ENCODE measurements at places on chromosomes 6 and 20.

GRCh38 chr20:4999788-5000187 lies 1.5 kb downstream of the SLC23A2 start:
- no peaks in the 10 kb centered on the region for H3K27me3 ChIP-seq
- H3K4me1 ChIP-seq, result peaks cover 7% of the 10 kb centered on the region
- H3K27ac ChIP-seq, result peak overlapping the region; percentile 90
- H3K36me3 ChIP-seq, result no peaks in the 10 kb centered on the region

DNA sequence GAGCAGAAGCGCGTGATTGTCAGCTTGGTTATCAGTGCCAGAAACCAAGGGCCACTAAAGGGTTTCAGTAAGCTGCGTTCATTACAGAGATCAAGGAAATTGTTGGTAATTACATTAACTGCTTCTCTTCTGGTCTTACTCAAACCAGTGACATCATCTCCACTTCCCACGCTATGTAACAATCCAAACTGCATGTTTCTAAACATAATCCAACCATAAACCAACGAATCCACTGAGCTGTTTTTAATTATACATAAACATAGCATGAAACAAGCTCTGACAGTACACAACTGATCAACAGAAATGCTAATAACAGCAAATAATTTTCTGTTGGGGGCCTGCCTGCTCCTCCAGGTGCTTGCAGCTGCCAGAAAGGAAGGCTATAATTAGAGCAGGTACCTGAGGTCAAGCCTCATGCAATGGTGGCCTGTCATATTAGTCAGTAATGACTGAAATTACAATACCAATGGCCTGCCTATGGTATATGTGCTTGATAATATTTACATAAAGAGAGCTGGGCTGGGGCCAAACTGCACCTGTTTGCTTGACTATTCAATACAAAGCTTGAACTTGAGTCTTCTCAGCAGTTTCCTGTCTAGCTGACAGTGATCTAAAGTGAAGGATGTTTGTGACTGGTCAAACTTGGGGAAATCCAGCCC lies 40.1 kb downstream of the ILRUN start:
- peaks cover 13% of the 10 kb centered on the region for H3K36me3 ChIP-seq
- H3K4me3 ChIP-seq, result peak overlapping the region; percentile 15
- DNase-seq, result no peak

DNA sequence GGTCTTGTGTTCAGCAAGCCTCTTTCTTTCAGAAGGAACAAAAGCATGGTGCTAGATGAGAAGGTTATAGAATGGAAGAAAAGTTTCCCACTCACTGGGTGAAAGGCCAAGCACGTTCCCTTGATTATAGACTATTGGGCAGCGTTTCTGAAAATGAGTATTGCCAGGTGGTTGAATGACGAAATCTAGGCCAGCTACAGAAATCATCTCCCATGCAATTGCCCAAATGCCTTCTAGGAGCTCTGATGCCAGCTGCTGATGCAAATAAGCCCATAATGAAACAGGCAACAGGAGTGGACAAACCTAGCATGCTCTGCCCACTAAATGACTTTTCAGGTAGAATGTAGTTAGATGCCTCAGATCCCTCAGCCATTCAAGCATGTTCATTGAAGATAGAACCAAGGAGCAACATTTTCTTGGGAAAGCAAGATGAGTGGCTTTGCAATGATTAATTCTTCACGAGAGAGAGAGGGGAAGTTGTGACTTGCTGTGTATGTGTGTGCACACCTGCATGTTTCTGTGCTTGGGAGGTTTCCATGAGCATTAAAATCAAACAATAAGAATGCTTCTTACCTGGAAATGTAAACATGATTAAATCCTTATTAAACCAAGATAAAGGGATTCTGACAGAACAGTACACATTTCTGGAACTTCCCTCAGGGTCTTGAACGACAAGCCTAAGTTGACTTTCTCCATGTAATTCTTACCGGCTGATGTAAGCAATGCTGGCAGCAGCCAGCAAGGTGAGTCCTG lies 43.6 kb downstream of the ADTRP start:
- H3K4me1 ChIP-seq, result no peaks in the 10 kb centered on the region
- no peak overlapping the region for H3K4me3 ChIP-seq
- H3K36me3 ChIP-seq, result no peaks in the 10 kb centered on the region
- DNase-seq, result no peak
- H3K27ac ChIP-seq, result no peak overlapping the region

DNA sequence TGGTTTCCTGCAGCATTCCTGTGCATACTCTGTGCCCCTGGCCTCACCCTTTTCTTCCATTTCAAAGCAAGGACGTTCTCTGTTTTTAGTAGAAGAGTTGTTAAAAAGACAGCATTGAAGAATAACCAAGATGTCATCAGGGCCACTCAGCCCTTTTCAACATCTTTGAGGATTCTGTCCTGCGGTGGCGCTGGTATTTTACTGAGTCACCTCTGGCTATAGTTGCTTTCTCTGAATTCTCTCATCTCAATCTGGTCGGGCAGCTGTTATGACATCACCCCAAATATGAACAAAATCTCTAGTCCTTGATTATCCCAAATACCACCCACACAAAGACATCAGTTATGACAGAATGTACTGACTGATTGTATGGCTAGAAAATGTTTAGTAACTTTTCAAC lies 204.2 kb downstream of the GRIK2 start:
- H3K36me3 ChIP-seq, result no peaks in the 10 kb centered on the region
- H3K27ac ChIP-seq, result no peak overlapping the region
- no peaks in the 10 kb centered on the region for H3K27me3 ChIP-seq

- no peak overlapping the region for H3K4me3 ChIP-seq
- no peak for DNase-seq
- H3K36me3 ChIP-seq, result no peaks in the 10 kb centered on the region
- no peaks in the 10 kb centered on the region for H3K27me3 ChIP-seq
- H3K4me1 ChIP-seq, result no peaks in the 10 kb centered on the region
Measured at GRCh38 chr6:101779051-101779844, 385.7 kb downstream of the GRIK2 start.

- H3K4me1 ChIP-seq, result no peaks in the 10 kb centered on the region
- H3K27me3 ChIP-seq, result no peaks in the 10 kb centered on the region
- H3K27ac ChIP-seq, result no peak overlapping the region
- no peaks in the 10 kb centered on the region for H3K36me3 ChIP-seq
- peak; percentile 38 for DNase-seq
Measured at GRCh38 chr6:137094411-137095008, 49.7 kb upstream of the IL20RA start.

DNA sequence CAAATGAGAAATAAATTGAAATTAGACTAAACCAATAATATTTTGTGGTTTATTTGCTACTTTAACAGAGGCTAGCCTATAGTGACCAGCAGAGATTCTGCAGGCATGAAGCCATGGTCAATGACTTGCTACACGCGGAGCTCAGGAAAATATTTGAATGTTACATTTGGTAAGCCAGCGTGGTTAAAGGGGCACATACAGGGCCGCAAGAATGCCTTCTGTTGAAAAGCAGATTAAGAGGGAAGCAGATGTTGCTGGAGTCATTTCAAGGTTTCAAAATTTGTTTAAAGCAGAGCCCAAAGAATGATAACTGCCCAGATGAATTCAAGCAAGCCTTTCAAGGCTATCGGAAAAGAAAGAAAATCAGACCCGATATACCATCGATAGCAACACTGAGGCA lies 294.3 kb upstream of the MAN1A1 start:
- H3K4me1 ChIP-seq, result no peaks in the 10 kb centered on the region
- H3K27me3 ChIP-seq, result no peaks in the 10 kb centered on the region
- no peak for DNase-seq
- no peaks in the 10 kb centered on the region for H3K36me3 ChIP-seq

- H3K4me1 ChIP-seq, result peaks cover 38% of the 10 kb centered on the region
- DNase-seq, result peak; percentile 35
- no peaks in the 10 kb centered on the region for H3K36me3 ChIP-seq
- no peaks in the 10 kb centered on the region for H3K27me3 ChIP-seq
- H3K27ac ChIP-seq, result no peak overlapping the region
Measured at GRCh38 chr20:63743210-63743970, 3.8 kb downstream of the SLC2A4RG start.

GRCh38 chr6:15244620-15245360 lies 1.1 kb upstream of the JARID2 start:
- H3K27me3 ChIP-seq, result no peaks in the 10 kb centered on the region
- H3K4me1 ChIP-seq, result peaks cover 8% of the 10 kb centered on the region
- H3K36me3 ChIP-seq, result no peaks in the 10 kb centered on the region
- peak; percentile 73 for DNase-seq
- H3K27ac ChIP-seq, result peak overlapping the region; percentile 97
- peak overlapping the region; percentile 40 for H3K4me3 ChIP-seq

GRCh38 chr20:60254901-60255411 lies 296.7 kb downstream of the CDH26 start:
- H3K4me3 ChIP-seq, result no peak overlapping the region
- DNase-seq, result peak; percentile 4
- no peaks in the 10 kb centered on the region for H3K27me3 ChIP-seq
- H3K27ac ChIP-seq, result no peak overlapping the region
- H3K36me3 ChIP-seq, result no peaks in the 10 kb centered on the region

GRCh38 chr20:57262784-57263609 lies 3.4 kb downstream of the BMP7 start:
- no peaks in the 10 kb centered on the region for H3K4me1 ChIP-seq
- H3K27ac ChIP-seq, result no peak overlapping the region
- no peaks in the 10 kb centered on the region for H3K36me3 ChIP-seq
- H3K27me3 ChIP-seq, result peaks cover 31% of the 10 kb centered on the region

GRCh38 chr20:54385746-54386145 lies 89.6 kb upstream of the DOK5 start:
- H3K27ac ChIP-seq, result no peak overlapping the region
- no peak for DNase-seq
- H3K4me1 ChIP-seq, result no peaks in the 10 kb centered on the region
- no peak overlapping the region for H3K4me3 ChIP-seq

DNA sequence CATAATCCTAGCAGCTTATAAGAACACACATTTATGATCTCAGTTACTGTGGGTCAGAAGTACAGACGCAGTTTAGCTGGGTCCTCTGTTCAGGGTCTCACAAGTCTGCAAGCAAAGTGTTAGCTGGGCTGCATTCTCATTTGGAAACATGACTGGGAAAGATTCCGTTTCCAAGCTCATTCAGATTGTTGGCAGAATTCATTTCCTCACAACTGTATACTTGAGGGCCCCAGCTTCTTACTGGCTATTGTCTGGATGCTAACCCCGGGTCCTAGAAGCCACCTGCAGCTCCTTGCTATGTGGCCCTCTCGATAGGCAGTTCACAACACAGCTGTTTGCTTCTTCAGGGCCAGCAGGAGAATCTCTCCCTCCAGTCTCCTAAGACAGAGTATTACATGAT lies 13.1 kb downstream of the TCP11 start:
- no peak for DNase-seq
- peaks cover 2% of the 10 kb centered on the region for H3K4me1 ChIP-seq
- no peak overlapping the region for H3K4me3 ChIP-seq
- H3K36me3 ChIP-seq, result no peaks in the 10 kb centered on the region
- no peaks in the 10 kb centered on the region for H3K27me3 ChIP-seq

DNA sequence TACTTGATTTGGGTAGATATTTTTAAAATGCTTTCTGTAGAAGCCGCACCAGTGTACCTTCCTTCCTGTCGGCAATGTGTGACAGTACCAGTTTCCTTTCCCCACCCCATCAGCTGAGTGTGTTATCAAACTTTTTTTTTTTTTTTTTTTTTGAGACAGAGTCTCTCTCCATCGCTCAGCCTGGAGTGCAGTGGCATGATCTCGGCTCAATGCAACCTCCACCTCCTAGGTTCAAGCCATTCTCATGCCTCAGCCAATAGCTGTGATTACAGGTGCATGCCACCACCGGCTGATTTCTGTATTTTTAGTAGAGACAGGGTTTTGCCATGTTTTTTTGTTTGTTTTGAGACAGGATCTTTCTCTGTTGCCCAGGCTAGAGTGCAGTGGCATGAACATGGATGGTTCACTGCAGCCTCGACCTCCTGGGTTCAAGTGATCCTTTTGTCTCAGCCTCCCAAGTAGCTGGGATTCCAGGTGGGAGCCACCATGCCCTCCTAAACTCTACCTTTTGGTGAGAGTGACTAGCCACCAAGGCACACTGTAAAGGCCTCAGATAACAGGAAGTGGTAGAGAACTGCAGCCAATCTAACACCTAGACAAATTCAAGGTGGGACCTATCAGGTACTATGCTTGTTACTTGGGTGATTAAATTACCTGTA lies 26.5 kb upstream of the ZBTB22 start:
- H3K4me1 ChIP-seq, result no peaks in the 10 kb centered on the region
- H3K27ac ChIP-seq, result no peak overlapping the region
- DNase-seq, result no peak

GRCh38 chr6:128487746-128488145 lies 32.7 kb downstream of the PTPRK start:
- H3K27me3 ChIP-seq, result no peaks in the 10 kb centered on the region
- no peaks in the 10 kb centered on the region for H3K36me3 ChIP-seq

GRCh38 chr6:1381481-1382330 lies 7.7 kb upstream of the FOXF2 start:
- H3K36me3 ChIP-seq, result no peaks in the 10 kb centered on the region
- H3K4me3 ChIP-seq, result no peak overlapping the region
- H3K27ac ChIP-seq, result no peak overlapping the region
- peaks cover 37% of the 10 kb centered on the region for H3K27me3 ChIP-seq

DNA sequence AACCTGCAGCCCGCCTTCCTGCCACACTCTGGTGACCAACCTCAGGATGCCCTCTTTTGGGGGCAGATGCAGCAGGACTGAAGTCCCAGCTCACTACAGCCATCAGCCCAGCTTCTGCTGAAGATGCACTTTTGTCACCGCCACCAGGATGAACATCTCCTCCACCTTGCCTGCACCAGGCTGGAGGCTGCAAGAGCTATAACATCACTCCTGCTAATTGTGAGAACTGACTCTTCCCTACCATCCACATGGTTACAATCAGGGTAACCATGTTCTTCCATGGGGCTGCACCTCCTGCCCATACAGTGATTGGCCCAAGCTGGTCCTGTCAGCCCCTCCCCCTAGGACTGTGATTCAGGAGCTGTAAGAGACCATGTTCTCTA lies 2.0 kb upstream of the ACTL10 start:
- peaks cover 43% of the 10 kb centered on the region for H3K4me1 ChIP-seq
- H3K4me3 ChIP-seq, result no peak overlapping the region
- DNase-seq, result no peak
- H3K27me3 ChIP-seq, result no peaks in the 10 kb centered on the region
- no peak overlapping the region for H3K27ac ChIP-seq

GRCh38 chr6:15588971-15589634 lies 73.7 kb downstream of the DTNBP1 start:
- H3K27ac ChIP-seq, result no peak overlapping the region
- no peaks in the 10 kb centered on the region for H3K4me1 ChIP-seq
- DNase-seq, result no peak
- no peaks in the 10 kb centered on the region for H3K27me3 ChIP-seq
- H3K4me3 ChIP-seq, result no peak overlapping the region

- H3K27me3 ChIP-seq, result no peaks in the 10 kb centered on the region
- no peak overlapping the region for H3K27ac ChIP-seq
- no peak overlapping the region for H3K4me3 ChIP-seq
Measured at GRCh38 chr20:60009318-60009717, 51.1 kb downstream of the CDH26 start.

GRCh38 chr20:38878866-38879265 lies 47.4 kb upstream of the FAM83D start:
- no peak overlapping the region for H3K4me3 ChIP-seq
- H3K36me3 ChIP-seq, result no peaks in the 10 kb centered on the region
- H3K27ac ChIP-seq, result no peak overlapping the region
- peaks cover 12% of the 10 kb centered on the region for H3K4me1 ChIP-seq

DNA sequence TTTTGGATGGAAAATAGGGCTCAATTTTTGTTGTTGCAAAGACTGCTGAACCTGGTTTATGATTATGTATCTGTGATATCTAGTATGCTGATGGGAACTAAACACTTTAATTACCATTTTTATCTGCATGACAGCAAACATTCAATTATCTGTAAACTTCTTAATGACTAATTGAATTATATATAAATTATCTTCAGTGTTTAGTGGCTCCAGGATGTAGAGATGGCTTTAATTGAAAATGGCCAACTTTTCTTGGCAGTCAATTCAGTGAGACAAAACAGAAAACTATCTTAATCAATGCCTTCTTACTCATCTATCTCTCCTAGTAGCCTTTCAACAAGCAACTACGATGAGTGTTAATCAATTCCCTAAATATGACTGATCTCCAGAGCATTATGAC lies 591.3 kb downstream of the HACE1 start:
- no peaks in the 10 kb centered on the region for H3K4me1 ChIP-seq
- no peak overlapping the region for H3K4me3 ChIP-seq
- H3K36me3 ChIP-seq, result no peaks in the 10 kb centered on the region
- H3K27me3 ChIP-seq, result no peaks in the 10 kb centered on the region

Data from liver (tissue), 10 donors.